ENCODE measurements at places on chromosomes 6 and 20.

DNA sequence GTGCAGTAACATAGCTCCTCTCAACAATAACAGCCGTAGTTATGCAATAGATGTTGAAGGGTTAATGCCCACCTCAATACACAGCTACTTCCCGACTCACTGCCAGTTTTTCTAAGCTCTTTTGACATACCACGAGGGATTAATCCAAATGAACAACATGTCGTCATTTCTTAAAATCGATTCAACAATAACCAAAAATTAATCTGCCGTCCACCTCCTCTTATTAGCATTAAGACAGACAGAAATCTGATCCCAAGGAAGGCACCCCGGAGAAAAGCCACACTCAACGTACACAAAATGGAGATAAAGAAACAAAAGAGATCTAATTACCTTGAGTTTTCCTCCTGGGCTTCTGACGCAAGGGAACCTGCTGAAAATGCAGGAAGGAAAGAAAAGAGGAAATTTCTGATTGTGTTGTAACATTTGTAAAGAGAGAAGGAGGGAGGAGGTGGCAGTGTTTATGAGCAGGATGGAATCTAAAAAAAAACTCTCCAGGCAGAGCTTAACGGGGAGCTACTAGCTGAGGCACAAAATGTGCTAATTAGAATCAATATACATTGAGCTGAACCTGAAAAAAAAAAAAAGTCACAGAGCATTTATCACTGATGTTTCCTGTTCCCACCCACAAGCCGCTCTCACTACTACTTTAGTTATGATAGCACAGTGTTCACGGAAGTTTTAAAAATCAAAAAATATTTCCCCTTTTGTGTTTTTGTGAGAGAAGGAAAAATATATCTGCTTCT lies 109.3 kb downstream of the IPCEF1 start:
- DNase-seq: no peak

DNA sequence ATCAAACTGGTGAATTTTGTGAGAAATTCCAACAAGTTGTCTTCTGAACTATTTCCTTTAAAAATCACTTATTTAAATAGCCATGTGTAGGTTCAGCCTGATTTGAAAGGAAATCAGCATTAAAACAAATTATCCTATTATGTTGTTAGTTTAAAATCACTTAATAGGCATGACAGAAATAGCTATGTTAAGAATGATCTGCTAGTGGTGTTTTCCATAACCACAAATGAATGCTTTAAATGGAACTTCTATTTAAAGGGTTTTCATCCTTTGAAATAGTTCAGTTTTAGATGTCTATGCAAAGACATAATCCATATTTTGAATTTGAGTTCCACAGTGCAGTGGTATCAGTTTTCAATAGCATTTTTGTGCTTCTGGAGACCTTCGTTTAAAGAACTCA lies 120.1 kb downstream of the PLEKHG1 start:
- no peak for DNase-seq

DNA sequence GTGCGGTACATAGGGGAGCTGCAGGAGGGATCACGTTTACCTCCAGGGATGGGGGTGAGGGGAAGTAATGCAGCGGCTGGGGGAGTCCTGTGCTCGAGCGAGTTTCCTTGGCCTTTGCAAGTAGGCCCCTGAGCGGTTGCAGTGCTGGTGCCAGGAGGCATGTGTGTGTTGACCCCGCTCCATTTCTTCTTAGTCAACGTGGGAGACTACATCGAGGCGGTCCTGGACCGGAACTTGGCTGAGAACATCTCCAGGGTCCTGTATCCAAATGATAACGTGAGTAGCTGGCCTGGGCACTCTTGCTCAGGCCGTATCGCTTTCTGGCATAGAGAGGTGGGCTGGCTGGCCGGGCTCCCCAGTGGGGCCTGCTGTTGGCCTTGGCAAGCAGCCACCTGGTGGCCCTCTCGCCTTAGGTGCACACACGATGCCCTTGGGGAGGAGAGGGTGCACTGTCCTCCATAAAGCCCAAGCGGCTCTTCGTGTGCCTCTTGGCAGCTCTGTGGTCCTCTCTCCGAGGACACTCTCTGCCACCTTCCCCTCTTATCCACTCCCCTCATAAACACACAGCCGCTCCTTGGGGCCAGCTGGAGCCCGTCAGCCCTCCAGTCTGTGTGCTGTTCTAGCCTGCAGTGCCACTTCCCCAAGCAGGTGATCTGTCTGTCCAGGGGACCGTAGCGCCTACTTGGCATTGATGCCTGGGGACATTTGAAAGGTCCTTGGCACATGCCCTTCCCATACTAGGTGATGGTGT lies 29.3 kb downstream of the PYGB start:
- DNase-seq: no peak

DNA sequence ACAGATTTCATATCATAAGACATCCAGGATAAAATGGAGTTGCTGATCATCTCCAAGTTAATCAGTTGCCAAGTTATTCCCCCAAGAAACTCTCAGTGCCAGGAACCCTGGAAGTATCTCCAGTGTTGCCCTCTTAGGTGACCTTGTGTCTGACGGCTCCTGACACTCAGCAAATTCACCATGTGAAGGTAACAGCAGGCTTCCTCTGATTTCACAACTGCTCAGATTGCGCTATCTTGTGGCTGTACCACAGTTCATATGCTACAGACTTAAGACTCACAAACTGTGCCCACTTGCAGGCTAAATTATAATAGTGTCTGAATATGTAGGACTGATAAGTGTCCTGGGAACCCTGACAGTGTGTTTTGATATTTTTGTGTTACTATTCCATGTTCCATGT lies 186.6 kb upstream of the OPRM1 start:
- no peak for DNase-seq

- no peak for DNase-seq
These were observed 120.0 kb upstream of the CITED2 start for GRCh38 chr6:139494376-139494990.

- DNase-seq: no peak
These were observed 198.0 kb downstream of the SIM1 start for GRCh38 chr6:100266494-100267401.

- DNase-seq: no peak
These were observed 243.8 kb upstream of the PMEPA1 start for GRCh38 chr20:57953638-57954037.

- no peak for DNase-seq
These were observed 172.3 kb downstream of the TMEM242 start for GRCh38 chr6:157151029-157151428.

DNA sequence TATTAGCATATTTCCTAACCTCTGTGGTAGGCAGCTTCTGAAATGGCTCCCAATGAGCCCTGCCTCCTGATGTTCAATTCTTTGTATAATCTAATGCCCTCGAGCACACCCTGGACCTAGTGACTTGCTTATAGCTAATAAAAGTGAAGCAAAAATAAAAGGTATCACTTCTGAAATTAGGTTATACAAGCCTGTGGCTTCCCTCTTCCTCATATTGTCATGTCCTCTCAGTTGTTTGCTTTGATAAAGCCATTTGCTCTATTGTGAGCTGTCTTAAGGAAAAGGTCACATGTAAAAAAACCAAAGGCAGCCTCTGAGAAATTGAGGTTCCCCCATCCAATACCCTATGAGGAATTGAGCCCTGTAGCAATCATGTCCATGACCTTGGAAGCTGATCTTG lies 442.1 kb upstream of the ADGRB3 start:
- DNase-seq: no peak

DNA sequence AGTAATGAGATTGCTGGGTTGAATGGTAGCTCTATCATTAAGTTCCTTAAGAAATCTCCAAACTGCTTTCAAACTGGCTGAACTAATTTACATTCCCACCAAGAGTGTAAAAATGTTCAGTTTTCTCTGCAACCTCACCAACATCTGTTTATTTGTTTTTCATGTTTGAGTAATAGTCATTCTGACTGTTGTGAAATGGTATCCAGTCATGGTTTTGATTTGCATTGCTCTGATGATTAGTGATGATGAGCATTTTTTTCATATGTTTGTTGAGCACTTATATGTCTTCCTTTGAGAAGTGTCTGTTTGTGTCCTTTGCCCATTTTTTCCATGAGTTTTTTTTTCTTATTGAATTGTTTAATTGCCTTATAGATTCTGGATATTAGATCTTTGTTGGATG lies 24.9 kb downstream of the DEFB125 start:
- no peak for DNase-seq

DNA sequence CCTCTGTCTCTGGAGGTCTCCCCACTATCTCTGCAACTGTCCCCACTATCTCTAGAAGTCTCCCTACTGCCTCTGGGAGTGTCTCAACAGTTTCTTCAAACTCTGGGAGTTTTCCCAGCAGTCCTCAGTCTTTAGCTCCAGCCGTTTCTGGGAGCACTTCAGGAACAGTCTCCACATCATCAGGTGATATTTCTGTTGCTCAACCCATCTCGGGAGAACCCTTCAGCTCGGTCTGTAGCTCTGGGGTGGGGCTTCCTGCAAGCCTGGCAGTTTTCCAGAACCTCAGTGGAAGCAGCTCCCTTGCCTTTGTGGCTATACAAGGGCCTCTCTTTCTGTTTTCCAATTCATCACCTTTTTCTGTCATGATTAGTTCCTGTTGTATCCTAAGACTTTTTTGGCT lies 3.0 kb upstream of the SFTA2 start:
- no peak for DNase-seq

- DNase-seq: peak; percentile 16
These were observed 161.1 kb downstream of the FARS2 start for GRCh38 chr6:5422321-5422915.

- DNase-seq: no peak
These were observed 371.9 kb upstream of the CHD6 start for GRCh38 chr20:41989935-41990635.

GRCh38 chr6:85118233-85118632 lies 331.6 kb upstream of the NT5E start:
- DNase-seq: no peak

DNA sequence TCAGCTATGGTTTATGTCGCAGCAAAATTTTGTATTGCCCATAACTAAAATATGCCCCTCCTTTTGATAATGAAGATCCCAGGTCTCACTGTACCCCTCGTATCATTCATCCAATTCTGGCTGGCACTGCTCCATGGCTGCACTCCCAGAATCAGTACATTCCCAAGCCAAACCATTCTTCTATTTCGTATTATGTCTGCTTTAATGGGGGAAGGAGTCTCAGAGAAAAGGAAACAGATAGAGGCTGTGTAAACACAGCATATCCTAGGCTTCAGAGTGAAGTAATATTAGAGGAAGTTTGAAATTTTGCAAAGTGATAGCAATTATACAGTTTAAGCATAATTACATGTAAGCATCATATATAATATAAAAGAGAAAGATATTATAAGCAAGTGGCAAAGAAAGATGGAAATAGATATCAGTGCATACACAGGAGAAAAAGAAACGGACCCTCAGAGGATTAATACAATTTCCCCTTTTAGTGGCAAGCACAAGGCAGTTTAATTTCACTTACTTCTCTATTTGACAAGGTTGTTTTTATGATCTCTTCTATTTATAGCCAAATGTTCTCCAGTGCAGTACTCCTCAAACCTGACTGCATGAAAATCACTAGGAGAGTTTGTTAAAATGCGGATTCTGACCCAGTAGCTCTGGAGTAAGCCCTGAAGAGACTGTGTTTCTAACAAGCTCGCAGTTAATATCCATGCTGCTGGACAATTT lies 56.5 kb upstream of the TENT5A start:
- no peak for DNase-seq

- no peak for DNase-seq
These were observed 7.5 kb downstream of the ZFAND3 start for GRCh38 chr6:37826993-37827392.

DNA sequence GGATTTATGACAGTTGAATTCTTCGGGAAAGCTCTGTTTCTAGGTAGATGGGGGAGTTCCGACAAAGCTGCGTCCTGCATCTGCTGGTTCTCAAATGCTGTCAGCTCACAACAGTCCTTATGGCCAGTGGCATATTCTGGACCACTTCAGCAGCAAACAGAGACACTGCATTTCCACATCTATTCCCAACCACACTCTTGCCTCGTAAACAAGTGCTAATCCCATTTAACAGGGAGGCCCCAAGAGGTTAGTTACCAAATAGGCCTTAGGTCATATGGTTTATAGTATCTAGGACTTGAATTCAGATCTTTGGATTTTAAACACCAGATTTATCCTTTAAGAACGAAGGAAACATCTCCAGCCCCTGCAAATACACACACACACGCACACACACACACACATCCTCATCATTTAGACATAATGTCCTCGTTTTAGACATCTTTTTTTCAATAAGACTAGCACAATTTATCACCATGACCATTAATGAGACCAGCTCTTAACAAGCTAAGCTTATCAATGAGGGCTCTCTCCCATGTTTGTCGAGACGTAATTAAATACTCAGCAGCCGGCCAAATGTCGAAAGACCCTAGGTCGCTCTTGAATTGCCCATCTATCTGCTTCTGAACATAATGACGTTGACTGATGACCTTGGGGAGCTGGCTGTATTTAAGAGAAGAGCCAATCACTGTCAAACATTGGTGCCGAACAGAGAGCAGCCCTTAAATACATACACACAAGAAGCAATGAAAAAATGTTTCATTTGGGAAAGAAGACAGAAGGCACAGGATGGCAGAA lies 84.5 kb downstream of the PSMG4 start:
- no peak for DNase-seq

- peak; percentile 18 for DNase-seq
These were observed 231.9 kb downstream of the PKHD1 start for GRCh38 chr6:51855310-51856082.

DNA sequence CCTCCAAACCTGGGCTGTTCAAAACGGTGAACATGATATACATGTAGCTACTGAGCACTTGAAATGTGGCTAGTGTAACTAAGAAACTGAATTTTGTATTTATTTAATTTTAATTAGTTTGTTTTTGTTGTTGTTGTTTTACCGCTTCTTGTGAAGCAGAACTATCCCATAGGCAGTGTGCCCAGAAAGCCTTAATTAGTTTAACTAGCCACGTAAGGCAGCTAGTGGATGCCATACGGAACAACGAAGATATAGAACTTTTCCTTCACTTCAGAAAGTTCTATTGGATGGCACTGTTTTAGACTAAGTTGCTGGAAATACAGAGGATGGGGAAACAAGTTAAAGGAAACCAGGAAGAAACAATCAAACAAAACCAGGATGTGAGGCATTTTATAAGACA lies 70.6 kb downstream of the NUDT3 start:
- DNase-seq: no peak

GRCh38 chr6:37630281-37630799 lies 67.3 kb downstream of the MDGA1 start:
- no peak for DNase-seq

DNA sequence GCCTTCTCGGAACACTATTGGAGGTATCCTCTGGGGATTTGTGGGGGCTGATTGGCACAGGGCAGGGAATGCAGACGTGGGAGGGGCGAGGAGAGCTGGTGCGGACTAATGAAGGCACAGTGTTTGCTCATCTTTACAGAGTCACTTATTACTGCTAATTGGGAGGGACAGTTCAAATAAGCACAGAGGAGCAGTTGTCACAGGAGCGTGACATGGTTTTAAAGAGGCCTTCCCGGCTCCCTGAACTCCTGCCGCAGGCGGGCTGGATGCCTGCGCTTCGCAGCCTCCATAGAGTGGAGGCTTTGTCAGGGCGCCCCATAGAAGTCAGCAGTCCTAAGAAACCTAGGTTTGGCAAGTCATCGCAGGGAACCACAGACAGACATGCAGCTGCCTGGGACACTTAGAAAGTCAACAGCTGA lies 149.6 kb downstream of the LINC00237 start:
- DNase-seq: no peak
